ENCODE measurements at places on chromosomes 12 and 14. TPM values are rescaled to one million over a fixed set of nuclear protein-coding genes. Genes with fewer than 3 reads are reported as not detected.

Gene GPR65
- total RNA-seq = not detected

Gene PAPLN
- 3.0 TPM for total RNA-seq

DNA sequence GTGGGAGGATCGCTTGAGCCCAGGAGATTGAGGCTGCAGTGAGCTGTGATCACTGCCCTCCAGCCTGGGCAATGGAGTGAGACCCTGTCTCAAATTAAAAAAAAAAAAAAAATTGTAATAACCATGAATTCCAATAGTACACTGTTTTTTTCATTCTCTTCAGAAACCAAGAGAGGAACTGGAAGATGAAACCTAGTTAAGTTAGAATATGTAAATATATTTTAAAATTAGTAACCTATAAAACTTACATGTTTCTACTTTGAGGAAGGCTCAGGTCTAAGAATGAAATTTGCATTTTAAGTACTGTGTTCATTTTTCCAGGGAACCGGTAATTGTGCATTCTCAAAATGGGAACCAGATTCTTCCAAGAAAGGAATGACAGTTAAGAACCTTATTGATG, 18.8 kb downstream of the KNTC1 start:
- DNase-seq = no peak

Gene GALNT8
- not detected for total RNA-seq

DNA sequence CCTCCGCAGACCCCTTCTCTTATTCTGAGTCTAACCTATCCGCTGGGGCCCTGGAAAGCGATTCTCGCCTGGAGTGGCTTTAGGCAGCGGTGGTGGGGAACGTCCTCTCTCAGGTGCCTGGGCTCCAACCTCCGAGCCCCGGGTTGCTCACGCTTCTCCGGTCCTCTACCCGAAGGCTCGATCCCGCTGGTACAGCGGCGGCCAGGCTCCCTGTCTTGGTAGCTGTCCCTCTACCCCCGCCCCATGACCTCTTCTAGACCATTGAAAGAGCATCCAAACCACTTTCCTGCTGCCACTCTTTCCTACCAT, 505 bp upstream of the HEBP1 start:
- no peak for DNase-seq

DNA sequence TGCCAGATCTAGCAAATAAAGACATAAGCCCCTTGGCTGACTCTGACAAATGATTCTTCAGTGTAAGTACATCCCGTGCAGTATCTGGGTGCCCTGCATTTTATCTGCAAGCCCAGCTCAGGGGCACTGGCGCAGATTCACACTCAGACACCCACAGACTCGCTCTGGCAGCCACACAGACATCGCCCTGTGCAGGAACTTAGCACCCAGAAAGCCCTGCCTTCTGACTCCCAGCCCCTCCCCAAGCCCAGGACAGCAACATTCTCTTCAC, 44.9 kb upstream of the NCOR2 start:
- no peak for DNase-seq

DNA sequence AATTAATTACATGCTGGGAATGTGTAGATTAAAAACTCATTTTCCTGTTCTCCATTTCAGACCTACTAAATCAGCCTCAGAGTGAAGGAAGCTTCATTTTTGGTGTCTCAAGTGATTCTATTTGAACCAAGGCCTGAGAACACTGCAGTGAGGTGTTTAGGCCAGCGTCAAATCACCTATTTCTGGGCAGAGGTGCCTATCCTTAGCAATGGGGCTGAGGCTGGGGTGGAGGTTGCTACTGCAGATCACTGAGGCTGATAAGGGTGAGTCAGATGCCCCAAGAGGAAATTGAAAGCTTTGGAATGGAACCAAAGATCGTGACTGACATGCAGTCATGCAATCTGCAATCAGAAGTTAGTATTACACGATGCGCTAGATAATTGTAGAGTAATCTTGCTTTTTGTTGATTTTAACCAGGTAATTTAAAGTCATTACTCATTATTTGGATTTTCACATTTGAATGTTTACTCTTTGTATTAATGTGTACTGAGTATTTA, 4.4 kb downstream of the TXNRD1 start:
- peak; percentile 87 for DNase-seq

DNA sequence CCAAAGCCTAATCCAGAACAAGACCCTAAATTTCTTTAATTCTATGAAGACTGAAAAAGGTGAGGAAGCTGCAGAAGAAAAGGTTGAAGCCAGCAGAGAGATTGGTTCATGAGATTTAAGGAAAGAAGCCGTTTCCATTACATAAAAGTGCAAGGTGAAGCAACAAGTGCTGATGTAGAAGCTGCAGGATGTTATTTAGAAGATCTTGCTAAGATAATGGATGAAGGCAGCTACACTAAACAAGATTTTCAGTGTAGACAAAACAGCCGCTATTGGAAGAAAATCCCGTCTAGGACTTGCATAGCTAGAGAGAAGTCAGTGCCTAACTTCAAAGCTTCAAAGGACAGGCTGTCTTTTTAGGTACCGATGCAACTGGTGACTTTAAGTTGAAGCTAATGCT, 65.4 kb upstream of the AMIGO2 start:
- no peak for DNase-seq
